Stimulated activated CD4-positive, alpha-beta T cell treated with anti-CD3 and anti-CD28 coated beads, Interleukin-4, amount 100 ng/mL, for 4 hours (primary cell): ENCODE measurements at places on chromosomes 7 and 10.

- no peak for DNase-seq
Measured at GRCh38 chr10:34907743-34908430, 92.8 kb upstream of the PARD3 start.

DNA sequence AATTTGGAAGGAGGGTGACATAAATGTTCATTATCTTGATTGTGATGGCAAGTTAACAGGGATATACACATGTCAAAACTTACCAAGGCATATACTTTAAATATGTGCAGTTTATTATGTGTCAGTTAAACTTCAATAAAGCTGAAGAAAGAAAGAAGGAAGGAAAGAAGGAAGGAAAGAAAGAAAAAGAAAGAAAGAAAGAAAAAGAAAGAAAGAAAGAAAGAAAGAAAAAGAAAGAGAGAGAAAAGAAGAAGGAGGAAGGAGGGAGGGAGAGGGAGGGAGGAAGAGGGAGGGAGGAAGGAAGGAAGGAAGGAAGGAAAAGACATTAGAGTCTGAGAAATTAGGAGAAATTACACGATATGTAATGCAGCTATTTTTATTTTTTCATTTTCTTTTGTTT is 15.9 kb upstream of the GSTK1 start:
- DNase-seq: no peak

DNA sequence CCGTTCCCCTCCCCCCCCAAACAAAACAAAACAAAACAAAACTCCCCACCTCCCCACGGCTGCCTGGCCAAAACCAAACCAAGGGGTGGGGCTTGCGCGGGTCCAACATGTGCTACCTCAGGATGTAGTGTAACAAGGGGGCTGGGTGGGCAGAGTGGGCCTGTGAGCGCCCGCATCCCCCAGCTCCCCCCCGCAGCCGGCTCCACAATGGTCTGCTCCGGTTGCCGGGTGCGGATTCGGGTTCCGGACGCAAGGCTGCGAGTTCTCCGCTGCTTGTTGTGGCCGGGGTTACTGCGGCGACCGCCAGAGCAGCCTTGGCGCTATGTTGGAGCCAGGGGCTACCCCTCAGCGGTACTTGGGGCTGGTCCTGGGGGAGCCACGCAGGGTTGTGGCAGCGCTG is 4.9 kb downstream of the C10orf143 start:
- no peak for DNase-seq

- DNase-seq: no peak
Measured at GRCh38 chr10:72061491-72061890, 26.9 kb downstream of the SPOCK2 start.

DNA sequence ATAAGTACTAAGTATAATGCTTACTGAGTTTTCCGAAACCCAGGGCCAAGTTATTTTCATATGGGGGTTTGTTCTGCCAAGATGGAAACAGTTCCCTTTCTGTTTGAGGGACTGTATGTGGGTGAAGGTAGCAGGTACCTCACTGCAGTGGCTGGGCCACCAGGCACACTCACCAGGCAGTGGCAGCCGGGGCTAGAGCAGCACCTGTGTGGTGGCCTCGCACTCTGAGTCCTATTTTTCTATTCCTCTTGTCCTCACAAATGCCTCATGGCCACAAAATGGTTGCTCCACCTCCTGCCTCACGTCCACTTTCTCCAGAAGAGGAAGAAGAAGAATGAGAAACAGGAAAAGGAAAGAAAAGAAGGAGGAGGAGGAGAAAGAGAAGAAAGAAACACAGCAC is 167.3 kb upstream of the SHH start:
- no peak for DNase-seq

GRCh38 chr7:158809596-158809995 is 19.7 kb downstream of the ESYT2 start:
- no peak for DNase-seq

GRCh38 chr10:117457071-117457810 is 82.0 kb upstream of the PDZD8 start:
- DNase-seq: no peak

DNA sequence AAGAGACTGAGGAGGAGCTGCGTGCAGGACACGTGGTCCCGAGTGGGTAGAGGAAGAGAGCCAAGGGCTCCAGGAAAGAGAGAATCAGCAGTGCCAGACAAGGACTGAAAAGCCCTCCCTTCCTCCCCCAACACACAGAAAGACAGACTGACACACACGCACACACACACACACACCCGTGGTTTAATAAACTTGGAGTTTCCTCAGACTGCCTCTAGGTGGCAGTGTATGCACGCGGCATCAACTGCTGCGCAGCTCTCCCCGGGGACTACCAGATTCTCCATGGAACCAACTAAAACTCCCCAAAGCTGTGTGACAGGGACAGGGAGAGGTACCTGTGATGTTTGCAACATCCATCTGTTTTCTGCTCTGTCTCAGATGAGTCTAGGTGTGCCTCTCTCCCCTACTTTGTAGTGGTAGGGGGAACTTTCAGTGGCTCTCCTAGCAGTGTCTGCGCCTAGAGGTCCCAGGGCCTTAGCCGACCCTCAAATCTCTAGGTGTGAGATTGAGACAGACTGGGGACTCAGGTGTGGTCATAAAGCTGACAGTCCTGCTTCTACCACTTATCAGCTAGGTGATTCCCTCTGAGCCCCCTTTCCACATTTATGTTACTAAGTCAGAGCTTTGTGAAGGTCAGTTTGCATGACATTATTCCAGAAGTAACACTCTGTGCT is 9.3 kb upstream of the TSPAN14 start:
- peak; percentile 70 for DNase-seq

- no peak for DNase-seq
Measured at GRCh38 chr7:15582773-15583172, 21.0 kb upstream of the AGMO start.

GRCh38 chr10:132698211-132698751 is 87.7 kb downstream of the NKX6-2 start:
- no peak for DNase-seq

GRCh38 chr7:40579401-40579800 is 444.6 kb downstream of the SUGCT start:
- DNase-seq: no peak
